ENCODE measurements at places on chromosomes 5 and 9.
A peak's percentile ranks its signal among the peaks of the same experiment; 100 is the strongest.

GRCh38 chr5:172168311-172168710 is 19.7 kb downstream of the STK10 start:
- DNase-seq: no peak

DNA sequence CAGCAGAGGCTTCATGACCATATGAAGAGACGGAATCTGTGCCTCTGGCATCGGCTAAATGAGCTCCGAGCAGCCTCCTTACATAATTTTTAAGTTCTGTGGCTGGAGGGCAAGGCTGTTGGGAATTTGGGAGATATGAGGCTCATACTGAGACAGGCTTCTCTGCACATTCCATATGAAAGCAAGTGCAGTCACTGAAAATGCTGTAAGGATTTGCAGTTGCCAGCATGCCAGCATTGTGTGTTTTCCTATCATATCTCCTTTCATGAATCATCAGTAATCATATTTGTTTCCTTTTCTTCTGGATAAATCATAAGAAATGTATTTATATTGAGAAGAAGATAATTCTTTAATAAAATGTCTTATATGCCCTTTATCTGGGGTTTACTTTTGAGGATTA is 775.4 kb downstream of the SEMA5A start:
- DNase-seq: no peak

DNA sequence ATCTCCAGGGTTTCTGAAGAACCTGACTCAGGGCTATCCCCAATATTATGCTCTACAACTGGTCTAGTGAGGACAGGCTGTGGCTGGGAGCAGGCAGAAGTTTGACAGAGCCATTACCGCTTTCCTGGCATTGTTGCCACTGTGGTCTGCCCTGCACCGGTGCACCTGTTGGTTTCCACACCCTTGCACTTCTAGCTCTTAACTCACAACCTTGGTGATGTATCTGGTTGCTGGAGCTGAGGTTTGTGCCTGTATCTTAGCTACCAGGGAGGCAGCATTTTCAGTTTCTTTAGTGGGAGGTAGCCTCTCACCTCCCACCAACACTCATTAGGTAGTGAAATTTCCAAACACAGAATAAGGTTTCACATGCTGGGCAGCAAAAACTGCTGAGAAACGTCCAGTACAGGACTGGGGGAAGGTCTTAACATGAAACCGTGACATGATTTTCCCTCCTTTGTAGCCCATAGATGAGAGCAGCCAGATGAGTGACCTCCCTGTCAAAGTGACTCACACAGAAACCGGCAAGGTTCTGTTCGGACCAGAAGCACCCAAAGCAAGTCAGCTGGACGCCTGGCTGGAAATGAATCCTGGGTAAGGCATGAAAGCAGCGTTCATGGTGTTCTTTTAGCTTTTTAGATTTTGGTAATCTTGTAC is 57.7 kb downstream of the SMARCA2 start:
- no peak for DNase-seq

DNA sequence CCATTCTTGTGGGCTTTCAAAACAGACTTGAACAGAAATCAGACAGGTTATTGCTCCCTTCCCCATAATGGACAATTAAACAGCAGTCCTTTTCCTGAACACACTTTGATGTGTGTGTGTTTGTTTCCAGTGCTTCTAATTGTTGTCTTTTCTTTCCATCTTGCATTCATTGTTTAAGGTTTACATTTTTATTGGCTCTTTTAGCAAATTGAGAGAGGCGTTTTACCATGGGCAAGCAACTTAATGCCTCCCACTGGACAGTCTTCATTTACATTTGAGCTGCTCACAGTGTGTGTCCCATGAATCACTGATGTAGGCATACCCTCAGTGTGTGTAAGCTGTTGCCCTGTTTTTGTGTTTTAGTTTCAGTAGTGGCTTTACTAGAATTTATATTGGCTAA is 25.0 kb downstream of the WDR36 start:
- DNase-seq: no peak

- no peak for DNase-seq
Measured at GRCh38 chr5:176415240-176415951, 943 bp downstream of the CLTB start.

GRCh38 chr9:77944556-77945243 is 86.9 kb downstream of the GNAQ start:
- no peak for DNase-seq

GRCh38 chr9:115267790-115268189 is 149.8 kb upstream of the TNC start:
- no peak for DNase-seq

DNA sequence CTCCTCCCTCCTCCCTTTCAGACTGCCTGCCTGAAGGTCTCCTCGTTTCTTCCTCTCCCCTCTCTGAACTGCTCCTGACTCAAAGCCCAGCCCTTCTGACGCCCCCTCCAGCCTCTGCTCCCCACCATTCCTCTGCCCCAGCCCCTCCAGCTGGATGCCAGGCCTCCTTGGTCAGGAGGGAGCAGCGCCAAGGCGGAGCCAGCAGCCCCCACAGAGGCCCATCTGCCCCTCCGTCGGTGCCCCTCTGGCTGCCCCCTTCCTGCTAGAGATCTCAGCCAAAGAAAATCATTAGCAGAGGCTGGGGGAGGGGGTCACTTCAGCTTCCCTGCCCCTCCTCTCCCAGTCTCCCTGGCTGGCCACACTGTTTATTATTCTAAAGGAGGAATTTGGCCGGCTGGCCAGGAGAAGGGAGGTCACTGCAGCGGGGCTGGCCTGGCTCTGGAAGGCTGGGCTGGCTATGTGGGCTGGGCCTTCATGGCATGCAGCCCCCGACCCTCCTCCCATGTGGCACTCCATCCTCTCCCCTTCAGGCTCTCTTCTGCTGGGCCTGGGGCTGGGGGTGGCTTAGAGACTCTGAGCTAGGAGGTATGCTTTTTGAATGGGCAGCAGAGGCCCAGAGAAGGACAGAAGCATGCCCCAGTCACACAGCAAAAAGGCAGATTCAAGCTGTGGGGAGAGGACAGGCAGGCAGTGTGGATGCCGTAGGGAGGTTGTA is 16.9 kb downstream of the PDGFRB start:
- no peak for DNase-seq

GRCh38 chr5:93044859-93045666 is 536.0 kb downstream of the NR2F1-AS1 start:
- DNase-seq: no peak

- no peak for DNase-seq
Measured at GRCh38 chr5:78983601-78984438, 1.3 kb downstream of the ARSB start.

GRCh38 chr5:107855171-107855570 is 184.4 kb upstream of the EFNA5 start:
- no peak for DNase-seq

- no peak for DNase-seq
Measured at GRCh38 chr9:136985853-136986252, 3.1 kb downstream of the LCNL1 start.

GRCh38 chr9:130860458-130861316 is 25.6 kb downstream of the ABL1 start:
- DNase-seq: peak; percentile 44

GRCh38 chr5:154642499-154643245 is 112.5 kb upstream of the LARP1 start:
- DNase-seq: no peak

DNA sequence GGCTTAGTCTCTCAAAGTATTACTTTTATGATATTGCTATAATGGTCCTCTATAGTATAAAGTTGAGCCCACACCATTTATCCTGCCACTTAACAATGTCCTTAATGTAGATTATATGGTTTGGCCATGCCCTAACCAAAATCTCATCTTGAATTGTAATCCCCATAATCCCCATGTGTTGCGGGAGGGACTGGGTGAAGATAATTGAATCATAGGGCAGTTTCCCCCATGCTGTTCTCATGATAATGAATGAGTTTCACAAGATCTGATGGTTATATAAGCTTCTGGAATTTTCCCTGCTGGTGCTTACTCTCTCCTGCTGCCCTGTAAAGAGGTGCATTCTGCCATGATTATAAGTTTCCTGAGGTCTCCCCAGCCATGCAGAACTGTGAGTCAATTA is 498.8 kb downstream of the RAB3C start:
- no peak for DNase-seq

DNA sequence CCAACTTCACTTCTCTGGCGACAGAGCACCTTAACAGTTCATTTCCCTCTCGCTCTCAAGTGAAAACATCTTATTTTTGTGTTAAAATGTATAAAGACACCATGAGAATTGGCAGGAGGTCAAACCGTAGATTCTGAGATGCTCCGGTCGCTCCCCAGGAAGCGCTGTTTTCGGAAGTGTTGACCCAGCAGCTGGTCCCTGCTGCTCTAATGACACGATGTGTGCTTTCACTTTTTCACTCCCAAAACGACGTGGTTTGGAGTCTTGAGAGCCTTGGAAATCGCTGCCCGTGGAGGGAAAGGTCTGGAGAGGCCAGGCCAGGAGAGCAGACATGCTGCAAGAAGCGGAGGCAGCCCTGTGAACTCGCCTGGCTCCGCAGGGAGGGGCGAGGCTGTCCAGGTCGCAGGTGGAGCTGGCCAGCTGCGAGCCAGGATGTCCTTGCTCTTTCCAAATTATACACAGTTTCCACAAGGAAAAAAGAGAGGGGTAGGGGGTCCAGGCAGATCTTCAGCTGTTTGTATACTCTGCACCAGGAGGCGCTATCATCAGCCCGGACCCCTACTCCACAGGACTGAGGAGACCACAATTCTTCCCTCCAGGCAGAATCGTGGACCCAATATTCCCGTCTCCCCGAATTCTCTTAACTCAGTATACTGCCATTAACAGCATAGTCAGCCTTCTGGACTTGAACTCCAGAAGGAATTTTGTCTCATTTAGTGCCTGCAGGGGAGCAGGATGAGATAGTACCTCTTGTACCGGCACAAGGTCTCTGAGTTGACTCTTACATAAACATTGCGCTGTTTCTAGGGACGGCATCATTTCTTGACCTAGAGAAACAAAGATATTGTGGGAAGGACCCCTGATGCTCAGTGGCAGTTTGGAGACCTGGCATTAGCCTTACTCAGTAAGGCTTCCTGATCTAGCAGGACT is 248.6 kb upstream of the ANKRD55 start:
- DNase-seq: peak; percentile 24

GRCh38 chr5:97338729-97339128 is 155.7 kb upstream of the RIOK2 start:
- DNase-seq: no peak

DNA sequence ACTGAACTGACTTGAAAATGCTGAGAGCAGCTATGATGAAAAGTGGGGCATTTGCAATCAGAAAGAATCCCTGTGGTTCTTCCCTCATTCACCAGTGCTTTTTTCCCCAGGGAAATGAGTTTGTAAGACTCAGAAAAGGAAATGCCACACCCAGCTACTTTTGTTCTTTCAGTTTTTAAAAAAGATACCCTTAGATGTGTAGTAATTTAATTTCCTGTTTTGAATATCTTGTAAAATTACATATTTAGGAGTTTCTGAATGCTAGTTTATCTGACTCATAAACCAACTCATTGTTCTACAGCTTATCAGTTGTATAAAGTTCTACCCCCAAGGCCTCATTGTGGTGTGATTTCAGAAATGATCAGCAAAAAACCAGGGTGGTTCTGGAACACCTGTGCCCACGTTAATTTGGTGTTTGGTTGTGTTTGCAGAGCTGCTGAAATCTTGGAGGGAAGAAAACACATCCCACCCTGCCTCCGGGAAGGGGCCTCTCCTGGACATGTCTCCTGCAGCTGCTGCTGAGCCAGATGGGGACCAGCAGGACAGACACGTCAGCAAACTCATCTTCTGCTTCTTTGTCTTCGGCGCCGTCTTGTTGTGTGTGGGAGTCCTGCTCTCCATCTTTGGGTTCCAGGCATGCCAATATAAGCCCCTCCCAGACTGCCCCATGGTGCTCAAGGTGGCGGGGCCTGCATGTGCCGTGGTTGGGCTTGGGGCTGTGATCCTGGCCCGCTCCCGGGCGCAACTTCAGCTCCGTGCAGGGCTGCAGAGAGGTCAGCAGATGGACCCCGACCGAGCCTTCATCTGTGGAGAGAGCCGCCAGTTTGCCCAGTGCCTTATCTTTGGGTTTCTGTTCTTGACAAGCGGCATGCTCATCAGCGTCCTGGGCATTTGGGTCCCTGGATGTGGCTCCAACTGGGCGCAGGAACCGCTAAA is 2.8 kb downstream of the TMEM171 start:
- no peak for DNase-seq

GRCh38 chr5:35598707-35599370 is 18.8 kb upstream of the SPEF2 start:
- DNase-seq: no peak

- DNase-seq: no peak
Measured at GRCh38 chr5:53712327-53712726, 151.9 kb downstream of the NDUFS4 start.

- no peak for DNase-seq
Measured at GRCh38 chr9:83013867-83014605, 48.9 kb downstream of the RASEF start.

- no peak for DNase-seq
Measured at GRCh38 chr5:180606215-180606785, 15.0 kb upstream of the SCGB3A1 start.

DNA sequence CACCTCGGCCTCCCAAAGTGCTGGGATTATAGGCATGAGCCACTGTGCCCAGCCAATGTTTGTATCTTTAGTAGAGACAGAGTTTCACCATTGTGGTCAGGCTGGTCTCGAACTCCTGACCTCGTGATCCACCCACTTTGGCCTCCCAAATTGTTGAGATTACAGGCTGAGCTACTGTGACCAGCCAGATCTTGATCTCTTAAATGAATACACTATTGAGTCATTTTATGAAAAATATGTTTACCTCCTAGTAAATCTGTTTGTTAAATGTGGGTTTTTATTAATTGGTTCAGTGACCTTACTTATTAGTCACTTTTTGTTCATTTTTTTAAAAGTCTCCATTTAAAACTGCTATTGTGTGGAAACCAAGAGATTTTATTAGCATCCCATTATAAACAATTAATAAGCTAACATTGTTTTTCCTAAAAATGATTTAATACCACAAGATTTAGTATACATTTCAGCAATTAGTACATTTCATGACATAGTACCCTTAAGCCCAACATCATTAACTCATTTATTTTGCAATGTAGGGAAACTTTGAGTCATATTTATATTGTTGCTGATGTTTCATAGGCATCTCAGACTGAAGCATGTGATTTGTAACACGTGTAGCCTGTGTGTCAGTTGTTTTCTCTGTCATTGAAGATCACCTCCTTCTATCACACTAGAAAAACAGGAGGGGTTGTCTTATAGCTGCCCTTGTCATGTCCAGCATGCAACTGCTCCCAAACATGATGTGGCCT is 261.2 kb downstream of the TAF11L14 start:
- DNase-seq: no peak

GRCh38 chr5:170360709-170361108 is 28.5 kb downstream of the KCNMB1 start:
- DNase-seq: no peak

DNA sequence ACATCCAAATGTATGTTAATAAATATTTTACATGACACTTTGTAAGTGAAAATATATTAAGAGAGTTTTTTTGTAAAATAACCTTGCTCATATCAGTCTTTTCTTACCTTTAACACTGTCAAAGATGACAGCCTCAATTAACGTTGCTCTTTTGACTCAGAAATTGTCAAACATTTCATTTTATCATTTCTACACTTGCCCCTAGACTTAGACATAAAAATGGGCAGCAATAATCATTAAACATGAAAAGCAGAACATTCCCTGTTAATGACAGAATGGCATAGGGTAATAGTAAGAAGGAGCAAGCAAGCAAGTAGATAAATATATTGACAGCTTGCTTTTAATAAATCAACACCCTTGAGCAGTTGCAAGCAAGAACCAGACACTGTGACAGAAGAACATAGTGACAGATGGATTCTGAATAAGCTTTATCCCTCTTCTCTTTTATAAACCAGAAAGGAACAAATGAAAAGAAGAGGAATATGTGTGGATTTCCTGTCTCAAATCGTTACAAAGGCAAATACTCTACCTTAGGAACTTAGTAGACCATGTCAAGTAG is 796.0 kb upstream of the CHD1 start:
- DNase-seq: no peak

GRCh38 chr5:141947316-141947715 is 10.7 kb downstream of the PCDH12 start:
- no peak for DNase-seq
